Stimulated activated CD8-positive, alpha-beta memory T cell treated with anti-CD3 and anti-CD28 coated beads, Interleukin-4, amount 100 ng/mL, for 24 hours (primary cell): ENCODE measurements at places on chromosomes 1 and 21.
A peak's percentile ranks its signal among the peaks of the same experiment; 100 is the strongest.

GRCh38 chr1:151047591-151047924, at the start of gene C1orf56:
TSS of gene C1orf56 (plus strand) at chr1:151047751. CDS start at chr1:151047848, 97 bp downstream.
- no peak for DNase-seq

GRCh38 chr21:31184459-31184858, 146.2 kb upstream of the KRTAP19-8 start:
- peak; percentile 52 for DNase-seq

GRCh38 chr1:212700223-212700891, 717 bp upstream of the BATF3 start:
- peak; percentile 67 for DNase-seq

DNA sequence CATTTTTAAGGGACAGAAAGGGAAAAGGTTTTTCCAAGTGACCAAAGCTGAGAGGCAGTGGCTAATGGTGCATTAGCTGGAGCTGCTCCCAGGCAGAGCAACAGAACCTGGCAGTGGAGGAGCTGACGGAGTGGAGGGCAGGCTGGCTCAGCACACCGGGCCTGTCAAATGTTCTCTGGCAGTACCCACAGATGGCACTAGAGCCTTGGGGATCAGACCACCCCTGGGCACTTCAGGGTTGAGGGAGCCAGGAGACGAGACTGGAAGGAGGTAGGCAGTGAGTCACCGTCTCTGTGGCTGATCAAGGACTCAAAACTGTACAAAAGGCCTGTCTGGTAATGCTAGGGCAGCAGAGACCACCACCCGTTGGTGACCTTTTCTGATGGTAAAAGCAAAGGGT, 121.7 kb upstream of the KIAA0040 start:
- DNase-seq, result no peak

DNA sequence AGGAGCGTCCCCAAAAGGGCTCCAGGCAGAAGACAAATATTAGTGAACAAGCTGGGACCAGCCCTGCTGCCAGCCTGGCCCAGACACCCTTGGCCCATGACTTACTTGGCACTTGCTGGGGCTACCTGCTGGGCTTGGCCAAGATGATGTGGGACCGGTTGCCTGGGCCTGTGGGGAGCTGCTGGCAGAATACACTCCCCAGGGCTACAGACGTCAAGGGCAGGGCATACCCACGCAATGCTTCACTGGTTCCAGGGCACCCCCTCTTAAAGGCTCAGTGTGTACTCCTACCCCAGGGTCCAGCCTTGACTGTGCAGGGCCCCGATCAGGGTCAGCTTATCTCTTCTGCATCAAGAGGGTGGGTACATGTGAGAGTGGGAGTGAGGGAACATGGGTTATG, 106.5 kb upstream of the SLC2A1 start:
- no peak for DNase-seq

GRCh38 chr1:43048601-43049011, 89.9 kb upstream of the SLC2A1 start:
- DNase-seq, result no peak

- no peak for DNase-seq
Observed at GRCh38 chr21:32135401-32136363, 143.2 kb downstream of the MIS18A start.
